Activated CD4-positive, alpha-beta T cell treated with anti-CD3 and anti-CD28 coated beads for 36 hours (primary cell): ENCODE measurements at places on chromosomes 1 and 21. TPM values are rescaled to one million over a fixed set of nuclear protein-coding genes. Genes with fewer than 3 reads are reported as not detected.

The MYOC gene
- total RNA-seq: not detected

The TRIM58 gene
- 0.18 TPM for total RNA-seq

The RAB7B gene
- not detected for total RNA-seq

The AIRE gene
- total RNA-seq: not detected

The AMPD1 gene
- 0.23 TPM for total RNA-seq

The IGSF3 gene
- 4.1 TPM for total RNA-seq

The KLHDC7A gene
- not detected for total RNA-seq

The KCNE1 gene
- total RNA-seq: not detected

The HRNR gene
- not detected for total RNA-seq

The MED8 gene
- total RNA-seq: 32.3 TPM

The CLDN17 gene
- not detected for total RNA-seq

The SELENOF gene
- total RNA-seq: 141 TPM

The SLC6A9 gene
- total RNA-seq: 13.4 TPM

The TRIM45 gene
- total RNA-seq: 0.62 TPM

The SELL gene
- total RNA-seq: 206 TPM

The BACE2 gene
- 0.50 TPM for total RNA-seq

The FTCD gene
- total RNA-seq: 0.16 TPM

The HMGCL gene
- 46.0 TPM for total RNA-seq

The TCEA3 gene
- total RNA-seq: 6.8 TPM

The TRIM17 gene
- total RNA-seq: 1.3 TPM

The SLAMF1 gene
- total RNA-seq: 108 TPM

The ZNF697 gene
- 0.50 TPM for total RNA-seq

The FCGR3A gene
- total RNA-seq: not detected

The MNDA gene
- not detected for total RNA-seq

The GSTM5 gene
- total RNA-seq: 0.54 TPM

The ARHGAP30 gene
- total RNA-seq: 165 TPM

The LAMC1 gene
- total RNA-seq: 0.46 TPM

The OR6N2 gene
- total RNA-seq: not detected
